OCI-M1 (cell line): ENCODE measurements at places on chromosomes 1 and 21.

DNA sequence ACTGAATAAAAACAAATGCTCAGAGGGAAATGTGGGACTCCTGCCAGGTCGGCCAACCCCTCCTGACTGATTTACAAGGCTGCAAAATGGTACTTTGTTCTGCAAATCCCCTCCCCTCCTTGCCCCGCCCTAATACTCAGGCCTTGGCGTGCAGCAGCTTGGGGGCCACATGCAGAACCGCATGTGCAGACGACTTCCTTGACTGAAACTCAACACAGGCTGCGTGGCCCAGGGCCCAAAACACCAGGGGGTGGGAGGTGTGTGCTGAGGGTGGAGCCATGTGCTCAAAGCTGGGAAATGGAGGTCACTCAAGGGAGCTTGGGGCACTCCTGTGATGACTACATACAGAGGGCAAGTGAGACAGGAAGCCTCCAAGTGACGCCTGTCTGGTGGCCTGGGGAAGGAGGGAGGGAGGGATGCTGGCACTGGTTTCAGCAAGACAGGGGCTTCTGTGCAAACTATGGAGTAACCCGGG is 87.2 kb downstream of the MRPL37 start:
- DNase-seq: no peak

DNA sequence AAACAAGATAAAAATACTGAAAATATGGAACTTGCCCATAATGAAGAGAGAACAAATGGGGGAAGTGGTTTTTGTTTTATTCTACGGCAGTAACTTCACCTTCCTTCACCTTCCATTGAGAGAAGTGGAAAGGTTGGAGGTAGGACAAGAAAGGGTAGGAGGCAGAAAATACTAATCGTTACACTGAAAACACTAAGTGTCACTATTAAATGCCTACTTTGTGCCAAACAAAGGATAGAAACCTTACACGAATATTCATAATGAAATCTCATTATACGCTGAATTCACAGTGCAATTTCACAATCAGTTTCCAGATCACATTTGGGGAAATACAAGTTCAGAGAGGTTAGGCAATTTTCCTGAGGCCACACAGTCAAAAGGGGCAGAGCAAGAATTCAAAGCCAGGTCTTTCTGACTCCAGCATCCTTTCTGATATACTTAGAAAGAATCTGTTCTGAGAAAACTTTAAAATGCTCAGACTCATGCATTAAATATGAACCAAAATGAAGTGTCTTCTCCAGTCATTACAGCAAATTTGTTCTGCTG is 3.0 kb downstream of the TIAM1 start:
- no peak for DNase-seq

GRCh38 chr1:158115126-158115525 is 65.6 kb upstream of the CD1D start:
- DNase-seq: no peak

GRCh38 chr1:200628223-200628881 is 7.8 kb upstream of the KIF14 start:
- DNase-seq: no peak

- no peak for DNase-seq
Observed at GRCh38 chr1:7516341-7516740, 254.8 kb upstream of the VAMP3 start.

DNA sequence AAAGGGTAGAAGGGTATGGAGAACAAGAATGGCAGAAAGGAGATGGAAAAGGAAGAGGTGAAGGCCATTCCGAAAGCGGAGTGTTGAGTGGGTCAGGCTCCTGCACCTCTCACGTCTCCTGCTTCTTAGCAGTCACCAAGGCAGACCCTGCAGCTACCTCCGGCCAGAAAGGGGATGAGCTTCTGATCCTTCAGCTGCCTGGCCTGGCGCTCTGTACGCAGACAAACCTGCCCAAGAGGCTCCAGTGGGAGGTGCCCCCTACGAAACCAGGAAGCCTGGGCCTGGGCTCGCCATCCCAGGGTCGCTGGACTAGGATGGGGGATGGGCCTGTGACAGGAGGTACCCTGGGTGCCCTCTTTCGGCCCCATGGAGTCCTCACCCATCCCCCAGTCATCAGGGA is 3.0 kb downstream of the GPR61 start:
- no peak for DNase-seq

DNA sequence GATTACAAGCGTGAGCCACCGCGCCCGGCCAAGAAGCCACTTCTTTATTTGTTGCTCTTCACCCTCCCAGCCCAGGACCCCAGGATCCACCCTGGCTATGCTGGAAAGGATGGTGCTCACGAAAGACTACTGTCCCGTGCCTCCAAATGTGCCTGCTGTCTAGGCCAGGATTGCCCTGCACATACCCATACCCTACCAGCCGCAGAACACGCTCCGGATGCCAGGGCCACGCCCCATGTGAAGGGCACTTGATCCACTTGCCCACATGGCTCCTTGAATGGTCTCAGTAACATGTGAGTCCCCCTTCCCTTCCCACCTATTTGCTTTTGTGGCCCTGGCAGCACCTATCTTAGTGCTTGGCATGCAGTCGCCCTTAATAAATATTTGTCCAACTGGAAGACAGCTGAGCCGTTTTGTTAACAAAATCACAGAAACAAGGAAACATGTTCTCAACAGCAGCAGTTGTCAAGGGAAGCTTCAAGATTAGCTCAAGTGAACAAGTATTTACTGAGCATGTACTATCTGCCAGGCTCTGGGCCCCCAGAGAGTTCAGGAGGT is 13.8 kb upstream of the UBXN10 start:
- DNase-seq: no peak

GRCh38 chr1:26784023-26784871 is 3.5 kb upstream of the PIGV start:
- peak; percentile 94 for DNase-seq

DNA sequence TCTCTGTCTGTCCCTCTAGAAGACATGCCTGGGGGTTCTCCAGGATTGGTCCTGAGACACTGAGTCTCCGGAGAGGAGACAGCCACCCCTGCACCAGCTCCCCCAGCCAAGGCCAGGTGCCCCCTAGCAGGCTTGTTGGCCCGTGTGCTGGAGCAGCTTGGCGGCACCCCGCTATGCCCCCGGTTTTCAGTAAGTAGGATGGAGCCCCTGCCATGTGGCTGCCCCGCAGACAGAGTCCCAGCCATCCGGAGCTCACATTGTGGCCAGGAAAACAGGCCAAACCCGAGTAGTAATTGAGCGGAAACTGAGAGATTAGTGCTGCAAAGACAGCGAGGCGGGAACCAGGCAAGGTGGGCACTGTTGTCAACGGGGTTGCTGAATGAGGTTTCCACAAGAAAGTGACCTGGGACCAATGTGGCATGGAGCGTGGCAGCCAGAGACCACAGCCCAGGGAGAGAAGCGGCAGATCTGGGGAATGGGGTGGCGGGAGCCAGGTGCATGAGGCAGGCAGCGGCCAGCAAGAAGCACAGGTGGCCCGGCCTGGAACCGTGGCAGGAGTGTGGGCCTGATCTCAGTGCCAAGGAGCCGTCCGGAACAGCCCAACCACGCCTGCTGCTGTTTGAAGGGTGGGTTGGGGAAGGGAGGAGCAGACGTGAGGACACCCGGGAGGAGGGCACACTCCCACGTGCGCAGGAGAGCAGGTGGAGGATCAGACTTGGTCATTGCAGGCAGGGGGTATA is 137.4 kb upstream of the VAMP3 start:
- DNase-seq: no peak
